ENCODE measurements at places on chromosomes 4 and X. TPM values are rescaled to one million over a fixed set of nuclear protein-coding genes. Genes with fewer than 3 reads are reported as not detected.

The SSX2B gene
- total RNA-seq: not detected

The SYP gene
- 291 TPM for total RNA-seq

The CXCL9 gene
- not detected for total RNA-seq

The HDX gene
- total RNA-seq: 14.3 TPM

The ERAS gene
- not detected for total RNA-seq

The RAB40AL gene
- 1.8 TPM for total RNA-seq

The GAGE2A gene
- not detected for total RNA-seq

The C1QTNF7 gene
- total RNA-seq: not detected

The AIFM1 gene
- 29.1 TPM for total RNA-seq

The CTAG1B gene
- total RNA-seq: not detected

The DIPK2B gene
- total RNA-seq: not detected

The TCEAL8 gene
- total RNA-seq: 48.6 TPM

The SPANXA1 gene
- not detected for total RNA-seq

The SPANXD gene
- total RNA-seq: not detected

The AFM gene
- not detected for total RNA-seq

The PCDH18 gene
- total RNA-seq: 7.4 TPM

The ACSL1 gene
- total RNA-seq: 31.7 TPM

The LANCL3 gene
- 1.1 TPM for total RNA-seq

The DUX4 gene
- total RNA-seq: 1.2 TPM

The FAAH2 gene
- 1.8 TPM for total RNA-seq

The FAM47A gene
- total RNA-seq: not detected

The POU3F4 gene
- 1.8 TPM for total RNA-seq

The CPLX1 gene
- 115 TPM for total RNA-seq

The C4orf50 gene
- 0.56 TPM for total RNA-seq

The OTC gene
- not detected for total RNA-seq

The CORIN gene
- 0.32 TPM for total RNA-seq

The ATP1B4 gene
- not detected for total RNA-seq

The ARMCX4 gene
- total RNA-seq: 22.1 TPM

The NUP62CL gene
- total RNA-seq: 1.6 TPM

The VBP1 gene
- total RNA-seq: 64.4 TPM

The RBMX gene
- total RNA-seq: 246 TPM

The NAP1L2 gene
- total RNA-seq: 7.1 TPM

The NELFA gene
- total RNA-seq: 39.6 TPM

The CABS1 gene
- total RNA-seq: not detected

The KIAA1210 gene
- 0.98 TPM for total RNA-seq

The MAGEA12 gene
- 1.1 TPM for total RNA-seq

The SPP1 gene
- total RNA-seq: 1.1 TPM

The CFAP47 gene
- total RNA-seq: 0.17 TPM

The MTNR1A gene
- not detected for total RNA-seq

The GPR82 gene
- total RNA-seq: not detected

The NAAA gene
- 13.7 TPM for total RNA-seq

The GABRA4 gene
- not detected for total RNA-seq

The ASB5 gene
- total RNA-seq: not detected

The PPP3CA gene
- total RNA-seq: 29.9 TPM

The UBA1 gene
- total RNA-seq: 503 TPM

The AWAT1 gene
- total RNA-seq: not detected

The FBXW7 gene
- 57.5 TPM for total RNA-seq

The FGD1 gene
- 18.8 TPM for total RNA-seq

The ANXA5 gene
- 250 TPM for total RNA-seq

The CCDC158 gene
- total RNA-seq: not detected

The NHSL2 gene
- total RNA-seq: 7.3 TPM

The VEGFD gene
- 0.20 TPM for total RNA-seq

The ERCC6L gene
- 1.2 TPM for total RNA-seq

The NUDT6 gene
- total RNA-seq: 4.0 TPM

The NAP1L5 gene
- 20.9 TPM for total RNA-seq

The SLC49A3 gene
- total RNA-seq: not detected

The ARL9 gene
- total RNA-seq: 0.83 TPM
